CD4-positive, alpha-beta T cell treated with Interleukin-1 beta for 1 hour (primary cell): ENCODE measurements at places on chromosomes 6 and 20.

- no peak for DNase-seq
Observed at GRCh38 chr20:31637660-31638059, at the start of gene COX4I2. TSS of gene COX4I2 (plus strand) at chr20:31637912. CDS start at chr20:31639018, 1,106 bp downstream.

DNA sequence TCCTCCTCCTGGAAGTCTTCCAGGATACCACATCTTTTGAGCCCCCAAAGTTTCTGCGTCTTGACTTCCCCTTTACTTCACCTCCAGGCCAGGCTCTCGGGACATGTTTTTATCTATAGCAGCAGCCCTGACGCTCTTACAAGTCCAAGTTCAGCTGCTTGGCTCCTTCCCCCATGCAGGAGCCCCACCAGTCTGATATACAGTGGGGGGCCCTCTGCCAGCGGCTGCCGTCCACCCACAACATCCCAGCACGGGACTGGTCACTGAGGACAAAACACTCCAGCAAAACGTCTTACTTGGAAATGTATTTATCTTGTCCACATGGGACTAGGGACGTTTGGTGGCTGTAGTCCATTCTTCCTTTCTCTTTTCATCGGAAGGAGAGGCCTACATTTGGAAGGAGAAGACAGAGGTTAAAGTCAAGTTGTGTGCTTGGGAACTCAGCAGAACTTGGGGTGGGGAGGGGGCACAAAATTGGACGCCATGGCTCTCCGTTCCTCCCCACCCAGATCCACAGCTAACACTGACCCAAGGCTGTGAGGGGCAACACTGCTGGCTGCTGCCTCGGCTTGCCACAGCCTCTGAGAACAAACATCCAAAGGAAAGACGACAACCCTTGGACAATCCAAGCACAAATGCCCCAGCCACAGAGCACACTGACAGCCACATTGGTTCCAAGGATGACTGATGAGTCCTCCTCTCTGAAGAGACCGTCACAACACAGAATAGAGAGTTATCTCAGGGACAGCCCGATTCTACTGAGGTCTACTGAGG, 79.2 kb downstream of the PRND start:
- no peak for DNase-seq

GRCh38 chr6:144250276-144250675, 34.9 kb upstream of the UTRN start:
- no peak for DNase-seq

- no peak for DNase-seq
Observed at GRCh38 chr6:45191414-45191813, 136.7 kb upstream of the RUNX2 start.

DNA sequence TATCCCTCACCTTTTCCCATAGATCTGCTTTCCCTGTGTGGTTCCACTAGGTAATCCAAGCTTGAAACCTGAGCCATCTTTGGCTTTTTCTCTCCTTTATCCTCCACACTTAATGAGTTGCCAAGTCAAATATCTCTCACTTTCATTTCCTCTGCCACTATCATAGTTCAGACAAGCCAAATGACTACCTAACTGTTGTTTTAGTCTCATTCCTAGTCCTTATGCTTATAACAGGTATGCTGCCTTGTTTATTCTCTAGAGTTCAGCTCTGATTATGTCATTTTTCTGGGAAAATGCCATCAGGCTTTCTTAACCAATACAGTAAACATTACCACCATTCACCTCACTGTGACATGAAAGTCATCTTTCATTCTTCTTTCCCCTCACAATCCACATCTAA, 6.5 kb downstream of the EFHC1 start:
- DNase-seq, result no peak

GRCh38 chr6:116011520-116011919, 49.2 kb downstream of the FRK start:
- DNase-seq, result no peak

DNA sequence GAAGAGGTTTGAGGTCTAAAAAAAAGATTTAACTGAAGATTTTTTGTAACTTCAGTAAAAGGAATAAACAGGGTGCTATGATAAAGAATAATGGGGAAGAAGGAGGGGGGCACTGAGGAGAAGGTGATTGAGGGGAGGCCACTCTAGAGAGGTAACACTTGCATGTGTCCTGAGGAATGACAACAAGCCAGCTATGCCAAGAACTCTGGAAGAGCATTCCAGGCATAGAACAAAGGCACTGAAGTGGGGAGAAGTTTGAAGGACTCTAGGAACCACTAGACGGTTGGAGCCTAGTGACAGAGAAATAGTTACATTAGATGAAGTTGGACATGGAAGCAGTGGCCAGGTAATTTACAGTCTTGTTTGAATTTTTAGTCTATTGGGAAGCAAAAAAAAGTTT, 10.8 kb upstream of the SF3B5 start:
- DNase-seq, result no peak

DNA sequence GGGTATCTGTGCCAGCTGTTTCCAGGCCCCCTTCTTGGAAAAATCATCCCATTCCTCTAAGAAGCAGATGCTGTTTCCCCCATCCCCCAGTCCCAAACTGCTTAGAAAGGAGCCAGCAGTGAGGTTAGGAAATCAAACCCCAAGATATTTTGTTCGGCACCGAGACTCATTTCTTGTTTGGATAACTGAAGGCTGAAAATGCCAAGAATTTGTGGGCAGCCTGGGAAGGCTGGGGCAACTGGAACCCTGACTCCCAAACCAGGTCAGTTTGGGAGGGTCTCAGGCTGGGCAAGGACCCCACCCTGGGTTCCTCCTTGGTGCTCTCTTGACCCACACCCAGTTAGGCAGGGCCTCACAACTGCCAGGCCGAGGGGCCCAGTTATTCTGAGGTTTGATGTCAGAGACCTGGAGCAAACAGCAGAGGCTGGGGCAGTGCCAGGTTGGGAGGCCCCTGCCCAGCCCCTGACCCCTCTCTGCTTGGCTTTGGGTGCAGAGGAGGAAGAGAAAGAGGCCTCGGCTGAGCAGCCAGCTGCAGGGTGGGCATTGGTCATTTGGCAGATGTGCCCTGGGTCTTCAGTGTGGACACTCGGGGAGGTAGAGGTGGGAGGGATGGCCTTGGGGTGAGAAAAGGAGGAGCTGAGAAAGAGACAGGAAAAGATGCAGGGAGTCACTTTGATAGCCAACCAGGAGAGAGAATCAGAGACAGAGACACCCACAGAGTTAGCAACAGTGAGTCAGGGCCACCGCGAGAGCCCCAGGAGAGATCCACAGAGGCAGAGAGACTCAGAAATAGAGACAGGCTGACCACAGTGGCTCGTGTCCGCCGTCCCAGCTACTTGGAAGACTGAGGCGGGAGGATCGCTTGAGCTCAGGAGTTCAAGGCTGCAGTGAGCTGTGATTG, 5.0 kb downstream of the ANGPT4 start:
- DNase-seq, result no peak

DNA sequence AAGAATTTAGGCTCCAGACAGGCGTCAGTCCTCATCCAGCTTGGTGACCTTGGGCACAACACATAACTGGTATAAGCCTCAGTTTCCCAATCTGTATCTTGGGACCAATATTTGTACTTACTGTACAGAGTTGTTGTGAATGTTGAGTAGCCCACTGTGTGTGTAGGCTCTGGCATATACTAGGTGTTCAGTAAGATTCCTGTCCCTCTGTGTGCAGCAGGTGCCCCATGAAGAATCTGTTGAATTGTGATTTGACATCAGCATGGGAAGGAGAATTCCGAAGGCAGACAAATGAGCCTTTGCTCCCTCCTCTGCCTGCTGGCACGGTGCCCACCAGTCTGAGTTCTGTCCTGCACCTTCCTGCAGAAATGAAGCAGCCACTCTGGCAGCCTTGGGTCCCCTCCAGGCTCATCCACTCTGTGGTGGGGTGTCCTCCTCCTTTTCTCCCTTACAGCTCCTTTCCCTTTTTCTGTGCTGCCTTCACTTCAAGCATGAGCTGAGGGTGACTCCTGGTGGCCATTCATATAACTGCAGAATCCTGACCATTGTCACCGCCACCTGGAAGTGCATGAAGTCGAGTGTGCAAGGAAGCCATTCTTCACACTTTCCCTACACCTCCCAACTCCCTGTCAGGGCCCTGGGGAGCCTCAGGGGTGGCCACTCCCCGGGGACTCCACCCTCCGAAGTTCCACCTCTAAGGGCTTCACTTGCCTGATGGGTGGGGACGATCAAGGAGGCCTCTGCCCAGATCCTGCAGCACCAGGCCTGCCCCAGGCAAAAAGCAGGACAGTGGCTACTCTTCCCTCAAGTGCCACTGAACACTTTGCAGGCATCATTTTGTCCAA, 48.2 kb downstream of the MRPL14 start:
- DNase-seq, result peak; percentile 79

- DNase-seq, result no peak
Observed at GRCh38 chr20:41176711-41177552, 39.6 kb downstream of the PLCG1 start.

DNA sequence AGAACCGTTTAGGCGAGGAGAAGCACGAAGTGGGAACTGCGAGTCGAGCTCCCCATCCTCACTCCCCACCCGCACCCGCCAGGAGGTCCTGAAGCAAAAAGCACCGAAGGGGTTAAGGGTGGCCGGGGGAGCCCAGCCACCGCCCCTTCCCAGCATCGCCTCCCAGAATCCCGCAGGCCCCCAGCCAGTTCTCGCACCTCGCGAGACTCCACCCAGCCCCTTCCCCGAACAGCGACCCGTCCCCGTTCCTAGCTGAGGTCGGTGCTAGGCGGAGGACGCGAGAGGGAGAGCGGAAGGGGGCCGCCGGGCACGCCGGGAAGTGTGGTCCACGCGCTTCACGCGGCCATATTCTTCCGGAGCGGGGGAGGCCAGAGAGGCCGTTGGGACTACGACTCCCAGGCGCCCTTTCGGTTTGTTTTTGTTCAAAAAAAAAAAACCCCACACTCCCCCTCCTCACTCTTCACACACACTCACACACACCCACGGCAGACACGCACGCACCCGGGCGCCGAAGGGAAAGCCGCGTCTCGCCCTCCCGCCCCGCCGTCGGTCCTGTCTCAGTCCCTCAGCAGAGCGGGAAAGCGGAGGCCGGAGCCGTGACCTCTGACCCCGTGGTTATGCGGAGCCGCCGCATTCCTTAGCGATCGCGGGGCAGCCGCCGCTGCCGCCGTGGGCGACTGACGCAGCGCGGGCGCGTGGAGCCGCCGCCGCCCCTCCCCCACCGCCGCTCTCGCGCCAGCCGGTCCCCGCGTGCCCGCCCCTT, at the start of gene ASXL1:
ASXL1 (plus strand) TSS at position 463 of the 763 bp plus-strand sequence. CDS start 445 bp downstream, outside the sequence.
- DNase-seq, result peak; percentile 95

DNA sequence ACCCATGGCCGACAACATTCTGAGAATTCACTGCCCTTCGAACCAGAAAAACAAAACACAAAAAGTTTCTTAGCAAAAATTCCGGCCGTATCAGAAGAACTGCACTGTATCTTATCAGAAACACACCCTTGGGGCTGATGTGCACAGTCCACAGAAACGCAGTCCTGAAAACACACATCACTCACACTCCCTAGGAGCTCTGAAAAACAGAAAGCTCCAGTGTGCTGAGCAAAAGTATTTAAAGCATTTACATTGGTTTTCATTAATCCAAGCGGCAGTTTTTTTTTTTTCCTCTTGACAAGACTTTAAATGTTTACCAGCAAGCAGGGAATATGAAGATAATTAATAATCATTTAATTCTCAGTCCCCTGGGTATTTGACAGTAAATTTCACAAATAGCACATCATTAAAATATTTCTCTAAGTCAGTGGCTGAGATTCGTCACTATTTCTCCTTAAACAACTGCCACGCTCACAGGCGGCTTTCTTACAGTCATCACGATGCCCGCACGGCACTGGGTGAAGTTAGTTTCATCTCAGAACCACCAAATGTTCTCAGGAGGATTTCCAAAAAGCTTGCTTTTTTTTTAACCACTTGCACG, 13.3 kb downstream of the NFATC2 start:
- no peak for DNase-seq

DNA sequence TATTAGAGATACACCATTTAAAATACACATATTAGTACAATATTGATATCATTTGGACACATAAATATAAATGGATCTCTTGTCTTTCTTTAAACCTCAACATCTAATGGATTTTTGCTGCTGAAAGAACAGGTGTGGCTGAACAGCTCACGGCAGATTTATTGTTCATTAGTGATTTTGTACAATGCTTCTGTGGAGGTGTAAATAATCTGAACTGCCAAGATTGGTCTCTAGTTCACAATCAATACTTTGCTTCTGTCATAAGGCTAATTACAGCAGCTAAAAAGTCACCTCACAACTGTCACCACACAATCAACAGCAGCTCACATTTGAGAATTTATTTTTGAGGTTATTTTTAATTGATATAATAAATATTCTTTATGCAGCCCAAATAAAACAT, 162.0 kb upstream of the SIM1 start:
- no peak for DNase-seq

GRCh38 chr6:19538096-19538495, 299.1 kb upstream of the ID4 start:
- DNase-seq, result no peak

- DNase-seq, result no peak
Observed at GRCh38 chr6:112343390-112343789, 3.7 kb upstream of the RFPL4B start.

DNA sequence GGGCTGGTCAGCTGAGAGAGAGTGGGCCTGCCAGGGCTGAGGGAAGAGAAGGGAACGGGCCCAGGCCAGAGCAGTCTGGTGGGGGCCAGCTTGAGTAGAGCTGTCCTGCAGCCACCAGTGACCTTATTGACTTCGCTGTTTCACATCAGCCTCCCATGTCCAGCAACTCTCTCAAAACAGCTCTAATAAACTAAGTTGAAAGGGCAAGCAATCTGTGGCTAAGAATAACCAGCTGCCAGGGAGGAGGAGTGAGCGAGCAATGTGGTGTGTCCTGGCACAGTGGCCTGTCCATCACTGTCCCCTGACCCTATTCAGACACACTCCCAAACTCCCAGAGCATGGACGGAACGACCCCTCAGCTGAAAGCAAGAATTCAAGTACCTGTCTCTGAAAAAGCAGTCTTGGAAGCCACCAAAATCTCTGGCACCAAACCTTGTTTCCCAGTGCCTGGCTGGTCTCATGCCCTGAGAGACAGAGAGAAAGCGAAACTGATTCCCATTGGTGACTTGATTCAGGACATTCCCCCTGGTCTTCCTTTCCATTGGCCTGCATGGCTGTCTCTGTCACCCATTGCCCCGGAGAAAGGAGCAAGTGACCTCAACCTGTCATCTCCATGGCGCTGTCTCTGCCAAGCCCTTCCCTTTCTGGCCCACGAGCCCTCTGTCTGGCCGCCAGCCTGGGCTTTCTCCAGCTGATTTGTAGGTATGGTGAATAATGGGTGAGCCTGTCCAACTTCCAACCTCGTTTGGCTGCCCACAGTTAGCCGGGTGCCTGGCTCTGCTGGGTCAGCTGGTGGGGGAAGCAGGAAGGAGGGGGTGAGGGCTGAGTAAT, at the start of gene DDO:
DDO (minus strand) TSS at position 490 of the 831 bp plus-strand sequence. CDS start 2,113 bp downstream, outside the sequence.
- peak; percentile 37 for DNase-seq

- no peak for DNase-seq
Observed at GRCh38 chr20:57615445-57615811, 4.8 kb downstream of the ZBP1 start.
